ENCODE measurements at places on chromosomes 12 and 14.

GRCh38 chr12:47160316-47161244 lies 80.8 kb upstream of the AMIGO2 start:
- no peak for DNase-seq

DNA sequence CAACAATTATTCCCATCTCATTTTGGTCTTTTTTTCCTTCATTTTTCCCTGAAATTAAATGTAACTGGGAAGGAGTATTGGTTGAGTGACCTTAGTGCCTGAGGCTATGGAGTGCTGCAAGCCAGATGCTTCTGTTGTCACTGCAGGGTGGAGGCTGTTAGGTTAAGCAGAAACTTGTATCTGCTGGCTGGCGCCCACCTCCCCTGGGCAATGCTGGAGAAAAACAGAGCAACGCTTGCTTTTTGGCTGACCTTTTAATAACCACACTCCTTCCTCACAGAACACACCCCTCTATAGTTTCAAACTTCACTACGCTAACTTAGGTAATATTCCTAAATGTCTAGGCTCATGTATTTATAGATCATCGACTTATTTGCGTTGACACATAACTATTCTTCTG lies 583.5 kb upstream of the NOVA1 start:
- peak; percentile 8 for DNase-seq

- DNase-seq, result no peak
These were observed 29.9 kb upstream of the RBM19 start for GRCh38 chr12:113996026-113996425.

DNA sequence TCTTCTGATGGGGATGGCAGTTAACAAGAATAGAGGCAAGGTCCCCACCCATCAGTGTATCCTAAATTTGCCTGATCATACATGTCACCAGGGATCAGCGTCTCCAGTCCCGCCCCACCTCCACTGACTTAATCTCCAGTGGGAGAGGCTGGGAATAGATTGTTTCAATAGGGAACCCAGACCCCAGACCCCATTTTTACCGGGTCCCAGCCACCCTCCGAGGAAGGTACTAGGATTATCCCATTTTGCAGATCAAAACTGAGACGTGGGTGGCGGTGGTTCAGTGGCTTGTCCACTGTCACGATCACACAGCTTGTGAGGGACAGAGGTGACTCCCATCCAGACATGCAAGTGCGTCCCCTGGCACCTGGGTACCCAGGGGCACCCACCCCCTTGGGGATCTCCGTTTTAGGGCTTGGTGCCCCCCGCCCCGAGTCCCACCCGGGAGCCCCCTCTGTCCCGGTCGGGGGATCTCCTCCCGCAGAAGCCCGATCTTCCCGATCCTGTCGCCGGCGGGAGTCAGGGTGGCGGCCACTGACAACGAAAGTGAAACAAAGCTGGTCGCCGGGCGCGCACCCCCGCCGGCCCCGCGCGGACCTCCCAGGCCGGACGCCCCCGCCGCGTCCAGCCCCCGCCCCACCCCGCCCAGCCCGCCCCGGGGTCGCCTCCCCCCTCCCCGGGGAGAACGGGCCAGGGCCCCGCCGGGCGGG lies 523 bp downstream of the WSB2 start:
- peak; percentile 40 for DNase-seq

DNA sequence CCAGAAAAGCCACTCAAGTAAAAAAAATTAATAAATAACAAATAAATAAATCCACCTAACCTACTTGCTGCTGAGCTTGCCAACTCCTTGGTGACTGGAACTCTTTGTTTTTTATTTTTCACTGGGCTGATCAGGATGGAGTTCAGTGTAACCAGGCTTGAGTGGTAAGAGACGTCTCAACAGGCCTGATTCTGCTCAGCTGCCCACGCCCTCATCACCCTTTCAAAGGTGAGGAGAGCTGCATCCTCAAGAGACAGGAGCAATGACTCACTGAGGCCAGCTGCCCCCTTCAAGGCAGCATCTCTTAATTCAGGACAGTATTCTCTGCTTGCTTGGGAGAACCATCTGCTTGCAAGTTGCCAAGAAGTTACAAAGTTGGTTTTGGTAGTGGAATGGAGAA lies 111.9 kb upstream of the CPM start:
- no peak for DNase-seq

DNA sequence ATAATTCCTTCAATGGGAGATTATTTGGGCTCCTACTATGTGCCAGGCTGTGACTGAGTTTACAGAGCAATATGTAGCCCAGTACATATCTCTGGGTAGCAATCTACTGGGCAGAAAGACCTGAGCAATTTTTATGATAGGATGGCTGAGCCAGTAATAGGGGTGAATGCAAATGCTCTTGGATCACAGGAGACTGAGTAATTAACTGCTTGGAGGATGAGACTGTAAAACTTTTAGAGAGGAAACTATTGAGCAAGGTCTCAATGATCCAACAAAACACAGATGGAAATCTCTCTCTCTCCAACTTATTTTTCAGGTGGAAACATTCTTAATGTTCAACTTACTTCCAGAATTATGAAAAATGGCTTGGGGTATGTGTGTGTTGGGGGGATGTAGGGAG lies 402.2 kb downstream of the AEBP2 start:
- no peak for DNase-seq

GRCh38 chr12:112020947-112021457 lies 7.8 kb downstream of the ERP29 start:
- DNase-seq, result no peak

DNA sequence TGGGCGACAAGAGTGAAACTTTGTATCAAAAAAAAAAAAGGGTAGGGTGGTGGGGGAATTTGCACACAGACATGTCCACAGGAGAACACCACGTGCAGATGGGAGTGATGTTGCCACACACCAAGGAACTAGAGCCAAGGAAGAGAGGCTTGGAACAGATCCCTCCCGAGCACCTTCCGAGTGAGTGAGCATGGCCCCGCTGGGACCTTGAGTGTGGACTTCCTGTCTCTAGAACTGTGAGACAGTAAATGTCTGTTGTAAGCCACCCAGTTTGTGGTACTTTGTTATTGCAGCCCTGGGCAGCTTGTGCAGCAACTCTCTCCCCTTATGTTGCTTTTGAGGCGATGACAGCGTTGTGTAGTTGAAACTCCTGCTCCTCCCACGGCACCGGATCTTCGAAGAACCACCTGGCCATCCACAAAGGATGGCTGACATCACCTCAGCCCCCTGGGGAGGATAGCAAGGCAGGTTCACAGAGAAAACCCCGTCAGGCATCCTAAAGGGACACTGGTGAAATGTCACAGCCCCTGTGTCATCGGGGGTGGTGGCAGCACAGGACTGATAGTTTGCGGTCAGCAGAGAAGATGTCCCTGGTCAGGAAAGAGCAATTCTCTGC lies 54.7 kb upstream of the PLEKHG3 start:
- DNase-seq, result peak; percentile 78

DNA sequence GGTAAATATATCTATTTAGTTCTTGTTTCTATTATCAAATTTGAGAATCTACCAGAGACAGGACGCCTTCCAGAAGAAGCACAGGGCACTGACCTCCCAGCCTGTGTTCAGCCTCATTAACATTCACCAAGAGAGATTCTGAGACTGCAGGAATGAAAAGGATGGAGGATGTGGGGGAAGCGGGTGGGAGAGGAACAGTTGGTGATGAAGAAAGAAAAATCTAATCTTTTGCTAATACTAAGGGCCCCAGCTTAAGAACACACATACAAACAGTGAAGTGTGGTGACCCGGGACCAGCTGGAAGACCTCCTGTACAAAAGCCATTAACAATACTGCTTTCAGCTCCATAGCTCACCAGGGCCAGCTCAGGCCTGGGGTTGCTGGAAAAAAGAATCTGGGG lies 160.5 kb downstream of the NUAK1 start:
- DNase-seq, result no peak

DNA sequence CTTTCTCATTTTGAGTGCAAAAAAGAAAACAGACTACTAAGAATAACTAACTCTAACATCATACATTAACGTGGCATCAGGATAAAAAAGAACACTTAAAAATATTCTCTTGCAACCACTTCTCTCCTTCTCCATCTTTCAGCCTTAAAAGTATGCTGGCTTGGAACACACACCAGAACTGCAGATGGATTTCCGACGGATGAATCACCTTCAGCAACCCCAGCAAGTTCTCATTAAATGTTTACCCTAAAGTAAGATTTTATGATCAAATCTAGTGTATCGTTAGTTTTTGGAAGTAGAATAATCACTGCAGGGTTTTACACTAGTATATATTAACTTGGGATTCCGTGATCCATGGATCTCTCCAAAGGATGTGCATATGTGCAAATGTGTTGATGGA lies 1.2 kb downstream of the NEK9 start:
- DNase-seq, result no peak
